Effector memory CD4-positive, alpha-beta T cell (primary cell): ENCODE measurements at places on chromosomes 1 and 21.
A peak's percentile ranks its signal among the peaks of the same experiment; 100 is the strongest.

DNA sequence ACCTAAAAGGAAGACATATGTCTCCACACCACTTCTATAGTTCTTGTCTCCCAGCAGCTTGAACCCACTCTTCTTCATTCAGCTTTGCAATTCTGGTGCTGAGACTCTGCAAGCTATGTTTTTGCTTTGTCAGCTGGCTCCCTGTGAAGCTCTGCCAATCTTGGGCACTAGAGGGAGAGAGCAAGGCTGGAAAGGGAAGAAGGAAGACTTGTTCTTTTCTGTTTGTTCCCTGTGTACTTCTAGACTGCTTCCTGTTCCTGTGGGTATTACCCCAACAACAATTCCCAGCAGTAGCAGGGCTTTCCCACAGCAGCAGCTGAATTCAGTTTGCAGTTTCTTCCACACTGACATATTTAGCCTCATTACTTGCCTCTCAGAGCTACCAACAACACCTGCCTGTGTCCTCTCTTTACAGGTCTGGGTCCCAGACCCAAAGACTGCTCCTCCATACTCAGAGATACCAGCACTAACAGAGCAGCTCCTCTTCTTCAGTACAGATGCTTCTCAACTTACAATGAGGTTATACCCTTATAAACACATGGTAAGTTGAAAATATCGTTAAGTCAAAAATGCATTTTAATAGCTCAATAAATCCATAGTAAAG is 275.2 kb upstream of the NEGR1 start:
- DNase-seq: no peak

DNA sequence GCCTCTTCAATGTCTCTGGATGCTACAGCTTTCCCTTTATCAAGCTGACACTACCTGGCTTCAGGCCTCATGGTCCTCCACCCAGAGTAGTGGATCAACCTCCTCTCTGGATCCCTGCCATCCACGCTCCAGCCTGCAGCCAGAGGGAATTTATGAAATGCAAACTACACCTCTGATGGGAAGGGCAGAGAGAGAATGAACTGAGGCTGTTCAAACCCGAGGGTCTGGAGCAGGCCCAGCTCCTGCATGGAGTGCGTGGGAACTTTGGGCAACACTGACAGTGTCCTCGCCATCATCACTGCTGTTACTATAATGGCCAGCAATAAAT is 157.8 kb downstream of the TRABD2B start:
- no peak for DNase-seq

DNA sequence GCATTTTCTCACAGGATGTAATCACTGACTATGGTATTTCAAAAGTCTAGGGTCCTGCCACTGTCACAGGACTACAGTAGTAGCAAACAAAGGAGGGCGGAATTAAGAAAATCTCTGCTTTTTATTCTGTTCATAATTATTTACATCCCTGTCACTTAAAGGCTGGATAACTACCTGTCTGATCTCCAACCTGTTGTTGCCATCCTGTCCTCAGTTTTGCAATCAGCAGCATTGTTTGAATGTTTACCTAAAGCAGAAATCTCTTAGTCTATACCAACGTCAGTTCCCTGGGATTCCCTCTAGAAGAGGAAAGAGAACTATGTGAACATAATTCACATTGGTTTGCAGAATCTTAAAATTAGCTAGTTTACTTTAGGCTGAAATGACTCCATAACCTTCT is 218.5 kb downstream of the PBX1 start:
- no peak for DNase-seq

- DNase-seq: peak; percentile 22
Observed at GRCh38 chr1:239719642-239720258, 333.4 kb downstream of the CHRM3 start.

DNA sequence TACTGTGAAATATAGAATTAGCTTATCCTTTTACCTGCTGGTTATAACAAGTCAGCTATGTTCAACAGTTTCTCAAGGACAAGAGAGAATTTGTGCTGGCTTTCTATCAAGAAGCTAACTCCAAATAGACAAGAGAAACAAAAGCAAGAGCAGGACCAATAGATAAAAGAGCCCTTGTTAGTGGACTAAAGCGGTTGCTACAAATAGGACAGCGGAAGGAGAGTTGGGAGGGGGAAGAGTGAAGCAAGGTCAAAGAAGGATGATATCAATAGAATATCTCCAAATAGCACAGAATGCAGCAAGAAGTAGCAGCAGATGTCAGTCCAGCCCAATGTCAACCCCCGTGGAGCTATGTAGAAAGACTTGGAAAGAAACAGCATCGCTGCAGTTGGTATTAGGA is 53.0 kb upstream of the AKT3 start:
- DNase-seq: no peak

- no peak for DNase-seq
Observed at GRCh38 chr1:61642475-61643232, 82.3 kb downstream of the TM2D1 start.

DNA sequence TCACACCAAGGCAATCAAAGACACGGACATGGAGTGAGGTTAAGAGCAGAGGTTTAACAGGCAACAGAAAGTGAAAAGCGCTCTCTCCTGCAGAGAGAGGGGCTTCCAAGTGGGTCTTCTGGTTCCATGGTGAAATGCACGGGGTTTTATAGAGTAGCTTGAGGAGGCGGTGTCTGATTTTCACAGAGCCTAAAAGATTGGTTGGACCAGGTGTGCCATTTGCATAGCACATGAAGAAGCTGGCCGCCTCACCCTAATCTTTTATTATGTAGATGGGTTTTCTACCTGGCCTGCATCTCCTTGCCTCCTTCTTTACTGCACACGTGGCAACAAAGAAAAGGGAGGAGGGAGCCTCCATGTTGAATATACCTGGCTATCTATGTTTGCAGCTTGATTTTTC is 197.3 kb downstream of the RYR2 start:
- DNase-seq: no peak

DNA sequence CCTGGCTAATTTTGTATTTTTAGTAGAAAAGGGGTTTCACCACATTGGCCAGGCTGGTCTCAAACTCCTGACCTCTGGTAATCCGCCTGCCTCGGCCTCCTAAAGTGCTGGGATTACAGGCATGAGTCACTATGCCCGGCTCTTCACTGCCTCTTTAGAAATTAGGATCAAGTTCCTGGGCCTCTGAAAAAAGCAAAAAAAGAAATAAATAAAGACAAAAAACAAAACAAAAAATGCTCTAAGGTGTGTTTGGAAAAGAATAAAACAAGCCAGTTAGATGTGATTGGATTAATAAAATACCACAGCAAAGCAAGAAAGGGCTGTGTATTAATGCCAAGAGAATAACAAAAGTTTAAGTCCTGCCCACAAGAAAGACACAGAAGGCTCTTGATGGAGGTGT is 4.2 kb upstream of the ABCB10 start:
- DNase-seq: no peak

GRCh38 chr1:234512451-234512861 is 33.5 kb upstream of the TARBP1 start:
- DNase-seq: no peak

- DNase-seq: peak; percentile 21
Observed at GRCh38 chr21:34933609-34934335, 115.3 kb downstream of the RUNX1 start.

GRCh38 chr1:160950657-160951056 is 4.0 kb downstream of the ITLN2 start:
- no peak for DNase-seq

DNA sequence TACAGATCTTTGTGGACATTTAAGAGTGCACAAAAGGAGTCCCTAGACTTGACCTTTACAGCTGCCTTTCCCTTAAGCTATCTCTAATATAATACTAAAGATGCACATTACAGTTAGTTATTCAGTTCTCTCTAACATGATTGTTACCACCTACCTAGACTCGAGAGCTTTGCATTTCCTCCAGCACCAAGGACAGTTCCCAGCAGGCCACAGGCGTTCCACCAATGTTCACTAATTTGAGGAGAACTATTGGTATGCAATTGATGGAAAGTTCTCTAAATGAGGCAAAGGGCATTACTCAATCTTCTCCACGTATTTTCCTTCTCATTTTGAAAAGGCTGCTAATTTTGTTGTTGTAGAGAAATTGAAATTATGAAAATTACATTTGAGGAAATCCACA is 5.4 kb upstream of the NTNG1 start:
- no peak for DNase-seq

DNA sequence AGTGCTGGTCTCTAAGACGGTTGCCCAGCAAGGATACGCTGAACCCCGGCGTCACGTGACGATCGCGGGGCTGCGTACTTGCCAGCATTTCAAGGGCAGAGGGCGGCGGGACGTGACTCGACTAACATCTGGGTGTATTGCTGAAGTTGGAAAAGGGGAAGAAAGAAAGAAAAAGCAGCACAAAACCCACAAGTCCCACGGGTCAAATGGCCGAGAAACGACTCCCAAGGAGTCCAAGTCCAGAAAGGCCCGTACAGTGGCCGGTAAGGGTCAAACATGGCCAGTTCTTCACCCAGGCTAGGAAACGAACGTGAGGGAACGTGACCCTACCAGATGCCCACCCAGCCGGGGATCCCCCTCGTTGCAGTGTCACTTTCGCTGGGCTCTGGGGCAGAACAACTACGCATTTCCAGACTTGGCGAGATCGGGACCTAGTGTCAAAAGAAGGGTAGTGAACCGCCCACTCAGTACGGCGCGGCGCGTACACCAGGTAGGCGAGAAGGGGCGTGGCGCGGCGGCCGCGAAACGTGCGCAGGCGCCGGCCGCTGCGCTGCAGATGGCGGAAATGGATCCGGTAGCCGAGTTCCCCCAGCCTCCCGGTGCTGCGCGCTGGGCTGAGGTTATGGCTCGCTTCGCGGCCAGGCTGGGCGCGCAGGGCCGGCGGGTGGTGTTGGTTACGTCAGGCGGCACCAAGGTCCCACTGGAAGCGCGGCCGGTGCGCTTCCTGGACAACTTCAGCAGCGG is at the start of the genes PPCS and ZMYND12:
Gene PPCS, plus strand, starts transcription at position 534 of the 744 bp plus-strand sequence. Its CDS starts 23 bp downstream, at position 557.
Gene ZMYND12, minus strand, starts transcription at position 13 of the 744 bp plus-strand sequence. CDS start 25 bp downstream, outside the sequence.
- peak; percentile 85 for DNase-seq

DNA sequence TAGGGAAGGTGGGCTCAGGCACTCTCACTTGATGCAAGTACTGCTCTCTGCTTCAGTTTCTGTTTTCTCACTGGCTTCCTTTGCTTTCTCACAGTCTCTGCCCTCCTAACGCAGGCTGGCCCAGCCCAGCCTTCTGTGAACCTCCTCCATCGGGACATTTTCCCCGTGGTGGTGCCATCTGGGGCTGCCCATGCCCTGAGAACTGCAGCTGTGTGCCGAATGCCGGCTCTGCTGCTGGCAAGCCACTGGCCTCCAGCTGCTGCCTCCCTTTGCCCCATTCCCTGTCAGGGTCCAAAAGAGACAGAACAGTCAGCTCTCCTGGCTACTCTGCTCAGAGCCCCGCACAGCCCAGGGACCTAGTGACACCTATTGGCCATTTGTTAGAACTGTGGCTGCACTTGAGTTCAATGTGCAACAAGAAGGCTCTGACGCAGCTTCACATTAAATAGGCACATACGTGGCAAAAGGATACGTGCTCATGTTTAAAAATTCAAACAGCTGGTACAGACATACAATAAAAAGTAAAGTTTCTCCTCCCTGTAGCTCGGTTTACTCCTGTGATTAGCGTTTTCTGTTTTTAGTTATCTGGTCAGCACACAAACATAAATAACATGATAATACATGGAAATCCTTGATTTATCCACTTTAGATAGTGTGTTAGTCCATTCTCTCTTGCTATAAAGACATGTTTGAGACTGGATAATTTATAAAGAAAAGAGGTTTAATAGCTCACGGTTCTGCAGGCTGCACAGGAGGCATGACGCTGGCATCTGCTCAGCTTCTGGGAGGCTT is 46.6 kb downstream of the FCRL5 start:
- DNase-seq: no peak

GRCh38 chr1:240092301-240093119 is 827 bp downstream of the FMN2 start:
- no peak for DNase-seq

- peak; percentile 24 for DNase-seq
Observed at GRCh38 chr21:34845521-34846451, 177.0 kb downstream of the CLIC6 start.

DNA sequence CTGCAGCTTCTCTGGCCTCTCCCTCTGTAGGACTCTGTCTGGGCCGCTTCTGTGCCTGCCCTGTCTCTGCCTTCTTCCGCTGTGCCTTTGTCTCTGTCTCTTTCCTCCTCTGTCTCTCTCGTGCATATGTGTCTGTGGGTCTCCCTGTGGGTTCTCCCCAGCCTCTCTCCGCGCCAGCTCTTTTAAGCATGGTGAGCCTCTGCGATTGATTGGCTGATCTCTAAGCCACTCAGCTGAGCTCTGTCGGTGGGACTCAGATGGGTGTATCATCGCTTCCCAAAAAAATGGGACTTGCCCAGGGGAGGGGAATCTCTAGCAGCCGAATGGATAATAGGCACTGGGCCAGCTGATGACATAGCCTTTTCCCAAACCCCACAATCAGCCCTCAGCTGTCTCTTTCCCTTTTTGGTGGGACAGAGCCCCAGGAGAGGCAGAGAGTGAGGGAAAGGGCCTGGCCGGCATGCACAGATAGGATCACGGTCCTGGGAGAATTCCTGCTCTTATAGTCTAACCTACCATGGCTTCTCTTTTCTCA is at the start of gene ADAMTS4:
Gene ADAMTS4, minus strand, starts transcription at position 158 of the 535 bp plus-strand sequence. CDS start 427 bp downstream, outside the sequence.
- DNase-seq: no peak

DNA sequence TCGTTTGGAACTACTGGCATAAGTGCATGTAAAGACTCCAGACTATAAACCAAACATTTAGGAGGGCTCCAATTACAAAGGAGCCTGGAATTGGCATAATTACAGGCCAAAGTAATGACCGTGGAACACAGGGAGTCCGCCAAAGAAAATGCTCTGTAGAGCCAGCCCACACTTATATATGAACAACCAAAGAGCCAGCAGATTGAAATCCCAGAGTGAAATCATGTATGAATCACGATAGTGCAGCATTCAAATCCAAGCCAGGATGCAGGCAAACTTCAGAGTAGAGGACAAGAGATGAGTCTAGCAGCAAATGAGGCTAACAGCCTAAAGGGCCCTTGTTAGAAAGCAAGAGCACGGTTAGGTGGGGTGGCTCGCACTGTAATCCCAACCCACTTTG is 13.1 kb downstream of the VPS26C start:
- no peak for DNase-seq

- no peak for DNase-seq
Observed at GRCh38 chr1:204803607-204804006, 67.1 kb upstream of the NFASC start.

DNA sequence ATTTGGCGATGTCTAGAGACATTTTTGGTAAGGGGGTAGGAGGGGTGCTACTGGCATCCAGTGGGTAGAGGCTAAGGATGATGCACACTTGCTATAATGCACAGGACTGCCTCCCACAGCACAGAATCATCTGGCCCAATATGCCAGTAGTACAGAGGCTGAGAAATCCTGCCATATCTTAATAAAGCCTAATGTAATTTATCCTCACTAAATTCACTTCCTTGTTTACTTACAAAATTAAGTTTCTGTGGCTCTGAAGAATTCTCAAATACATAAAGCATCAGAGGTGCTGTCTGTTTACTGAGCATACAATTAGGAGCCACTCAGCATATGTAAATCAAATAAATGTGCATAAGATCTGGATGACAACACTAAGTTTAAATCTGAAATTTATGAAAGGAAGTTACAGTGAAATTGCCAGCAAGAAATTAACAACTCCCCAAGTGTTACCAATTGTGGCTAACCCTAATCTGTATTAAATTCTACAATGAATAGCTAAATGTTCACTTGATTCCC is 26.5 kb downstream of the NGF start:
- no peak for DNase-seq

DNA sequence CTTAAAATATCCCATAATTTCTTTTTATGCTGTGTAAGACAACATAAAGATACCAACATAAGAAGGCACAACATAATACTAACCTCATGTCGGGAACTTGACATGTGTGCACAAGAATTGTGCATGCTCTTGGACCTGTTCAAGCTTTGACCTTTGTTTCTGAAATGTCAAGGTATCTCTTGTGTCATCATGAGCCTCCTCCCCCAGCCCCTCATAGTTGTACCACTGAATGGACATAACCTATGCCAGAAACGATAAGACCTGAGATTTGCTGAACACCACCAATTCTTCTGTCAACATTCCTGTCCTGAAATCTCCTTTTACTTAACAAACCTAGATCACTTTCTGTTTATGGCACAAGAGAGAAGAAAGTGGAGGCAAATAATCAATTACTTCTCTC is 29.4 kb upstream of the PROX1 start:
- DNase-seq: no peak
